ENCODE measurements at places on chromosomes 5 and 9.
A peak's percentile ranks its signal among the peaks of the same experiment; 100 is the strongest.

DNA sequence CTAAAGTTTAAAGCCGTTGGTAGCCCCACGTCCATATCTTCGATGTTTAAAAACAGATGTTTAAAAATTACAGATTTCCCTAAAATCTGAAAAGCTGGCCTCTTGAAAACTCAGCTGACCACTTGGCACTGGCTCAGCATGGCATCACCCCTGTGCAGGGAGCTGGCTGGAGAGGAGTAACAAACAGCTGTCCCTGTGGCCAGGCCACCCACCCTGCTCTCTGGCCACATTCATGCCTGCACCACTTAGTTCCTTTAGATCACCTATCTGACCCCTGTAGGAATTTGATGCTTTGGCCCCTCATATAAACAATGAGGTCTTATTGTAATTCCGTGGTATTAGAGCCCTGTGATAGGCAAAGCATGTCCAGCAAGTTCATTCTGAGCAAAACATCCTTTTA, 107.5 kb downstream of the FRMD3 start:
- peak; percentile 10 for DNase-seq

DNA sequence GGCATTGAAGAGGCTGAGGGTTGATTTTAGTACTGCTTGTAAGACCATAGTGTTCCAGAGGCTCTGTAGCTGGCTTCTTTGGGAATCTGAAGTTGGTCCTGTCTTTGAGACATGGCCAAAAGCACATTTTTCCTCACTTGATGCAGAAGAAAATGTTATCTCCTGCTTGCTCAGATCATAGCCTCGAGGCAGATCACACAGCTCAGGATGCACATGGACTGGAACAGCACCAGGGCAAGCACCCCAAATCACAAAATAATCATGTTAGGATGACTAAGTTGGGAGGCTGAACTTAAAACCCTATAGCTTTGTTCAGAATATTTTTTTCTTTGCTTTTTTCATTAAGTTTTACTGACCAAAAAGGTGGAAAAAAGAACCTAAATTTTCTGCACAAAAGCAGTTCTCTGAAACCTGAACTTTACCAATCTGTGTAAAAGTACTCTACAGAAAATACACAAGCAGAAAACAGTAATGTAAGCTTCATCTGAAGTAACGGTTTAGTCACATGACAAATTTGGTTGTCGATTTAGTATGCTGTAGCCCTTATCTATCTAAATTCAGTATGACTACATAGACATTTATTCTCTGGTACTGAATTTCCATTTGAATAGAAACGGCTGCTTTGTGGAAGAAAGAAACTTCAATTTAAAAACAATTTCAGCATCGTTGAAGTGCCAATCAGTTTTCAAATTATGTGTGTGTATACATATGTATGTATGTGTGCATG, 3.4 kb downstream of the KLHL9 start:
- DNase-seq = no peak

- DNase-seq = no peak
These were observed 85.7 kb downstream of the EPB41L4A start for GRCh38 chr5:112333331-112333781.

GRCh38 chr9:4820168-4820567, 27.4 kb downstream of the RCL1 start:
- DNase-seq = no peak

GRCh38 chr5:96548905-96549304, 113.3 kb upstream of the CAST start:
- DNase-seq = peak; percentile 69

DNA sequence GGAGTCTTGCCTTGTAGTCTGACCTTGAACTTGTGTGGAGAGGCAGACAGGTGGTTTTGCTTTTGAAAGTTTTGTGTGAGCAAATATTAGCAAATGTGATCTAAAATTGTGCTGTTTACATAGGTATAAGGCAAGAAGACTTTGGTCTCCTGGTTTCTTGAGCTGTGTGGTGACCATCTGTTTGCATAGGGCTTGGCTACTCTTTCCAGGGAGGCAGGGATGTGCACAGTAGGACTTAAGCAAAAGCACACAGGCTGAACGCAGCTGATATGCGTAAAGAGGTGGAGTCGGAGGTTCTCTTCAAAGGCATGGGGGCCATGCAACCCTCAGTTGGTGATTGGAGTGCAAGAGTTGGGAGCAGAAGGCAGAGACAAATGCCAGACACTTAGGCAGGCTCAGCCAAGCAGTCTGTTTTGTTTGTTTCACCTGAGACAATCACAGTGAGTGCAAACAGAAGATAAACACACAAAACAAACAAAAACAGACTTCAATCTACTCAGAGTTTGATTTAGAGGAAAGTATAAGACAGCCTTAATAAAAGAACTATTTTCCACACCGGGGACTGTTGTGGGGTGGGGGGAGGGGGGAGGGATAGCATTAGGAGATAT, 744.2 kb downstream of the MTRR start:
- no peak for DNase-seq

Measured in adipocyte (in vitro differentiated cells).